ENCODE measurements at places on chromosomes 4 and X.

DNA sequence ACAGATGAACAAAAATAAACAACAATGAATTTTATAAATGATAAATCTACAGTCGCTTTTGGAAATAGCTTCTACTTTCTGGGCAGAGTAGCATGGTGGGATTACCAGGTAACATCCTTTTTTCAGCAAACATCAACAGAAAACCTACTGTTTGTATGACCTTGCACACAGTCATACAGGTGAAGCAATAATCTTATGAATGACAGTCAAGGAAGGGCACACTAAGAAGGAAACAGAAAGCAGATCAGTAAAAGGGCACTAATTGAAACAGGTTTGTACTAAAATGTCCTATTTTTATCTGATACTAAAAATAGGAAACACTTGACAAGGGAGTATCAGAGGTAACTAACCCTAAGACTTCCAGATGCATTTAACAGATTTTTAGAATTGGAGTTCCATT lies 108.9 kb downstream of the DLG3 start:
- DNase-seq, result no peak

- DNase-seq, result peak; percentile 55
Observed at GRCh38 chrX:22748093-22748999, 251.4 kb upstream of the DDX53 start.

DNA sequence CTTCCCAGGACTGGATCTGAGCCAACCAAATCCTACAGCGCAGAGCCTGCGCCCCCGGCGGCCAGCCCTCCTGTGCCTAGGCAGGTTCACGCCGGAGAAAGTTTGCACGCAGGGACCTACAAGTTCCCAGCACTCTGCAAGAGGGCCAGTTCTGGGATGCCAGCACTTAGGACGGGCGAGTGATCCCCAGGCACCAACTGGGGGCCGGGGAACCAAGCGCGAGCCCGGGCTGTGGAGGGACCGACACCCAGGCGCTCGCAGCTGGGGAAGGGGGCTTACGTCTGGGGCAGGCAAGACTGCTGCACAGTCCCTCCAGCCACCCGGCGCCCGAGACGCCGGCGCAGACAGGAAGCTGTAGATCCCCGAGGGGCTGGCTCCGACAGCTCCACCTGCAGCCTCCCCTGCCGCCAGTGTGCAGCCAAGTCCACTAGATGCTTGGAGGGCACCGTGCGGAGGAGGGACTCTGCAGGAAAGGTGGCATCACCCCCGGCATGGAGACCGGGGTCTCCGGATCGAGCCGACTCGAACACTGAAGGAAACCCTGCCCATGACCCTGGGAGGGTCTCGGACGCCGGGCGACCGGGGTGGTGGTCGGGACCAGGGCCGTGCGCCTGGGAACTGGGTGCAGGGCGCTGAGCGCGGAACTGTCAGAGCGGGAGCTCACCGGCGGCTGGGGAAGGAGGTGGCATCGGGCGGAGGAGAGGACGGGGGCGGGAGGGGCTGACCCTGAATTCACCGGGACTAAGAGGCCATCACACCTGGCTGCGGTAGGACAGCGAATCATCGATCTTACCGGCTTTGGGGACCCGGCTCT lies 566 bp downstream of the CORIN start:
- DNase-seq, result peak; percentile 61

- no peak for DNase-seq
Observed at GRCh38 chr4:152427981-152428380, 107.9 kb downstream of the FBXW7 start.

DNA sequence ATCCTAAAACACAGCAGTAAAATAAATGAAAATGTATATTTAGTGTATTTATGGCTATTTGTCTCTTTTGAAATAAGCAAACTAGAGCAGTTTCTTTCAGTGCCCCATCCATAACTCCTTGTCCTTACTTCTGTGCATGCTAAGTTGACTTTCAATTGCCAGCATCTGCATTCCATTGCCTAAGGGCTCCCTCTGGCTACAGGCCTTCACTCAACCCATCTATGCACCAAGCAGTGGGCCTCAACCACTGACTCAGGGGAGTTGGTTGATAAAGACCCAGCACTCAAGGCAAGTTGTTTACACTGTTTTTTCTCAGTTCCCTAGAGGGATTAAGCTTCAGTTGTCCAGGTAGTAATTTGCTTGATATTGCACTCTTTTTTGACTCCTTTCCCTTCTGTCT lies 265.7 kb downstream of the IQCM start:
- DNase-seq, result no peak

DNA sequence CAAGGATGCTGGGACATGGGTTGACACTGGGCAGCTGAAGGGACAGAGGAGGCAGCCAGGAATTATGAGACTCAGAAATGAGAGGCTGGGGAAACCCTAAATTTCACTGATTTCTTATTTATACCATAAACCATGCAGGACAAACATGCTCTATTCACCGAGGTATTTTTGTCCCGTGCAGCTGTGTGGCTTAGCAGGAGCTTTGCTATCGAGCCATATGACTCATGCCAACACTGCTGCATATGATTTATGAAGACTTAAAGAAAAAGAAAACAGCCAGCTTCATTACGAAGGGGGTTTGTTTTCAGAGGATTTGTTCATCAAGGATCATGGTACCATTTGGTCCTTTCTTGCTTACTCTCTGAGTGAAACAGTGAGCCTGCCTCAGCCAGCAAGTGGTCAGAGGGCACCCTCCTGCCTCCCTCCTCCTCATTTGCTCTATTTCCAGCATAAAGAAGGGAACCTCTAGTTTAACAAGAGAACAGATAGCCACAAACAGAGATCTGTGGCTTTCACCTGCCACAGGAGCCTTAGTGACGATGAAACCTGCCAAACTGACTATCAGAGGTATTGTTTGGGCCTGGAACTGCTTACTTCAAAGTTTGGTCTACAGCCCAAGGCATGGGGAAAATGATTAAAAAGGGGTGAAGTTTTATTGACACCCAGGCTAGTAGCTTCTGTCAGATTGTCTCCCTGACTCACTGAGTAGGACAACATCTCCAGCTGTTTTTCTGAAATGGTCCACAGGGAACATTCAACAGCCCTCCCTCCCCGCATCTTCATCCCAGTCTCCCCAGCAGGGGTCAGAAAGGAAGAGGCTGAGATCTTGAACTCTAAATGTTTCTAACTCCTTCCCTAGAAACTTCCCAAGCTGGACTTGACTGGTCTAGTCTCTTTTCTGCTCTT lies 80.1 kb upstream of the MAML3 start:
- DNase-seq, result no peak

- no peak for DNase-seq
Observed at GRCh38 chr4:22202246-22202974, 253.8 kb upstream of the KCNIP4 start.

GRCh38 chr4:151675411-151675971 lies 85.3 kb downstream of the GATB start:
- no peak for DNase-seq

DNA sequence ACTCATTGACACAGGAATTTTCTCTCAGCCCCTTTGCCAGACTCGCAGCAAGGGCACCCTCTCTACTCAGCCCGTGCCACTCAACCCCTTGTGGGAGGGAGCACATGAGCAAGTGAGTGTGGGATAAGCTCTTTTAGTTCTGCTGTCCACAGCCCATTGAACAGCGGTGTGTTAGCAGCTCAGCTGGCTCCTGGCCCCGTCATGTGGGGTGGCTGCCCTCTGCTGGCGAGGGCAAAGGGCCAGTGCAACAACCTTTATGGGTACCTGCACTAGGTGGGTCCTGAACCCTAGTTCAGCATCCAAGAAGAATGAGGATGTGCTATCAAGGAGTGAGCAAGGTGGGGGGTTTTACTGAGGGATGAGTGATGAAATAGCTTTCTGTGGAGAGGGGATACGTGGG lies 85.0 kb upstream of the ZNF81 start:
- peak; percentile 51 for DNase-seq

DNA sequence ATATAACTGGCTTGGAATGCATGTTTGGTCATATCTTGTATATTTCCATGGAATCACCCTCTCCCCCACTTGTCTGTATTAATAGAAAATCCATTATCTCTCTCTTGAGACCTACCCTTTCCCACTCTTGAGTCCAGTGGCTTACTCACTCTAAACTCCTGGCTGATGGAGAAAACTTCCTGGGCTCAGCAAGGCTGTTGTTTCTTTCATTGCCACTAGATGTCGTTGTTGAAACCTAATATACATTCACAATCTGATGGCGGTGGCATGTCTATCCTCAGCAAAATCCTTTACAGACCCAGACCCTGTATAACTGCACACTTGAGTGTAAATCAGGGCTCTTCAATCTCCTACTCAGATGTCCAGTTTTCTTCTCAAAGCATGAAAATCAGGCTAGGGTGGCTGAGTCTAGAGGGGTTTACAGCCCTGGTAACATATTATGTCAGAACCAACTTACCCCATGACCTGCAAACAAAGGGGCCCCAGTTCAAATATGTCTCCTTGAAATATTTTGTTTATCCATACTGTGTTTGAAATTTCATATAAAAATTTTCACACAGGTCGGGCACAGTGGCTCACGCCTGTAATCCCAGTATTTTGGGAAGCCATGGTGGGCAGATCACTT lies 70.0 kb upstream of the FAM241A start:
- DNase-seq, result peak; percentile 28

DNA sequence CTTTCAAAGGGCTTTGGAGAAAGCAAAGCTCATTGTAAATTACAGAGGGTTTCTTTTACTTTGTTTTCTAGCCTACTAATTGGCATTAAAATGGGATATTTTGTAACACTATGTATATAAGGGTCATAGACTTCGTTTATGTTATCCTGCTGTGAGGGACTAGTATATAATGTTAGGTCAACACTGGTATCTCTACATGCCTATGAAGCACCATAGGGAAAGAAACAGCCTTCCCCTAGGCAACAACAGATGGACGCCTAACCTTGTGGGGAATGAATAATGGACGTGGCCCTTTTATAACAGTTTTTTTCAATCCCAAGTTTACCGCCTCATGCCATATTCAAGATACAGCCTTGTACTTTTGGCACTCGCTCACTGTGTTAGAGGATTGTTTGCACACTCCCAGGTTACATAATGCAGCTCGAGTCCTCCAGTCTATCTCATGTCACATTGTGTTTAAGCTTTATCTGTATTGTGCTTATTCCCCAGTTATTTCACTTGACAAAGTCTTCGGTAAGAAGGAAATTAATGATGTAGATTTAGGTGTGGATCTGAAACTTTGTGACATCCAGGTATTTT lies 711.0 kb downstream of the RPA4 start:
- DNase-seq, result peak; percentile 23

DNA sequence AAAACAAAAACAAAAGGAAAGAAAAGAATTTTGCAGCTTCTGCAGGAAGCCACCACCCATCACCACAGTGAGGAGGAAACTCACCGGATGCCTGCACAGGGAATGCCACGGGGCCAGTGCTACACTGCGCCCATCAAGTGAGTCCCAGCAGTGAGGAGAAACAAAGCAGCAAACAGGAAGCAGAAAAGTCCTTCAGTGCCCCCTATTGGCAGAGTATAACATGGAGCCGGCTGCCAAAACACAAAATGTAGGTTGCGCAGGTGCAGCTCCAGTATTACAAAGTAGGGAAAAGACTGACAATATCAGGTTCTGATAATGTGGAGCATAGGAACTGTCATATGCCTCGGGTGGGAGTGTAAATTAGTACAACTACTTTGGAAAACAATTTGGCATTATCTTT lies 23.3 kb upstream of the SCML2 start:
- peak; percentile 26 for DNase-seq

DNA sequence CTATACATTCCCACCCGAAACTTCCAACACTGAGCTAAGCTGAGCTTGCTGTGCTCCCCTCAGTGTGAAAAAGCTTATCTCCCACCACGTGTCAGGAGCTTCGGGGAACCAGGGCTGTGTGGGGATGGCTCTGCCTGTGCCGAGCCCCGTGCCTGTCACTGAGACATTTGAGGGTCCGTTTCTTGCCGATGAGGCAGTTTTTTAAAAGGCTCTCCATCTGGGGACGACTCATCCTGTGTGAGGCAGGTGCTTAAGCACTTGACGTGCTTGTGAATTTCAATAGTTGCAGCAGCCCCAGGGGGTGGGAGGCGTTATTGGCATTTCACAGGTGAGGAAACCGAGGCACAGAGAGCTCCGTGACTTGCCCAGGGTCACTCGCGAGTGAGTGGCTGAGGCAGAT lies 151.8 kb downstream of the STOX2 start:
- no peak for DNase-seq

GRCh38 chr4:94420356-94420755 lies 31.4 kb upstream of the PDLIM5 start:
- DNase-seq, result no peak

- DNase-seq, result no peak
Observed at GRCh38 chr4:100312615-100313350, 122.5 kb upstream of the DDIT4L start.

DNA sequence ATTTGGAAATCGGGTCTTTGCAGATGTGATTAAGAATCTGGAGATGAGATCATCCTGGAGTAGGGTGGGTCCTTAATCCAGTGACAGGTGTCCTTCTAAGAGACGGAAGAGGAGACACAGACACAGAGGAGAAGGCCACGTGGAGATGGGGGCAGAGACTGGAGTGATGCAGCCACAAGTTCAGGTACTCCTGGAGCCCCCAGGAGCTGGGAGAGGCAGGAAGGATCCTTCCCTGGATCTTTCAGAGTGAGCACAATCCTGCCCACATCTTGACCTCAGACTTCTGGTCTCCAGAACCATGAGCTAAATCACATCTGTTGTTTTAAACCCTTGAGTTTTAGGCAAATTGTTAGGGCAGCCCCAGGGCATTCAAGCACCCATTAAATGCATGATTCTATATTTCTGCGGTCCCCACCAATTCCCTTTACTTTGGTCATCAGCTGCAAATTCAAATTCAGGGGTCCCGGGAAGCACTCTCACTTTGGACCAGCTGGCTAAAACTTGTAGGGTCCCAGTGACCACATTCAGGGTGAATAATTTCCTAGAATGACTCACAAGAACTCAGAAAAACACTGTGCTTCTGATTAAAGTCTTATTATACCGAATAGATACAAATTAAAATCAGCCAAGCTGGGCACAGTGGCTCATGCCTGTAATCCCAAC lies 12.8 kb upstream of the AKAP17A start:
- no peak for DNase-seq

DNA sequence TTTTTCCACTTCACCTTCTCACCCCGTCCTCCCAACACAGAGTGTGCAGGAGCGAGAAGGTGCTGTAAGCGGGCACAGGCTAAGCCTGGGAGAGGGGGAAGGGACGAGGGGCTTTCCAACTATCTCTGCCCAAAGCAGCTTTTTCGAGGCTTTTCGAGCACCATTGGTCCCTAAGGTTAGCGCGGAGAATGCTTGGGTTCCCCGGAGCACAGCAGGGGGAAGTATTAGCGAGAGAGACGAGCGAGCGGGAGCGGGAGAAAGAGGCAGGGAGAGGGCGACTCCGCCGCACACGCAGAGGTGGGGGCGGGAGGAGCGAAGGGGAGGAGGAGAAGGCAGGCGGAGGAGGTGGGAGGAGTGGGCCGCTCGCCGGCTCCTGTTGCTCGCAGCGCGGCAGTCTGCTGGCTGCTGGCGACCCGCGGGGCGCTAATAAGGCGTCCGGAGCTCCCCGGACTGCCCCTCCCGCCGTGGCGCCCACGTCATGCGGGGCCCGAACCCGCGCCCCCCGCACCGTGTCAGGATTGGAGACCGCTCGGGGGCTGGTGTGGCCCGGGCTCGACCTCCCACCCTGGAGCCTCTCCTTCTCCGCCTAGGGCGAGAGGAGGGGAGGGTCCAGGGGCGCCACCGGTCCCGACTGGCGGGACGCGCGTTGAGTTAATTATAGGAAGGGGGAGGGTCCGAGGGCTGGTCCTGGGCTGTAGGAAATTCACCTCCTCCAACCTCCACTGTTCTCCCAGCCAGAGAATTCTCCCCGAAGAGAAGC lies at the start of gene ADAMTS3:
Gene ADAMTS3, minus strand, starts transcription at position 263 of the 760 bp plus-strand sequence. CDS start 459 bp downstream, outside the sequence.
- DNase-seq, result peak; percentile 47
